ENCODE measurements at places on chromosomes 16 and 17.
A peak's percentile ranks its signal among the peaks of the same experiment; 100 is the strongest.

DNA sequence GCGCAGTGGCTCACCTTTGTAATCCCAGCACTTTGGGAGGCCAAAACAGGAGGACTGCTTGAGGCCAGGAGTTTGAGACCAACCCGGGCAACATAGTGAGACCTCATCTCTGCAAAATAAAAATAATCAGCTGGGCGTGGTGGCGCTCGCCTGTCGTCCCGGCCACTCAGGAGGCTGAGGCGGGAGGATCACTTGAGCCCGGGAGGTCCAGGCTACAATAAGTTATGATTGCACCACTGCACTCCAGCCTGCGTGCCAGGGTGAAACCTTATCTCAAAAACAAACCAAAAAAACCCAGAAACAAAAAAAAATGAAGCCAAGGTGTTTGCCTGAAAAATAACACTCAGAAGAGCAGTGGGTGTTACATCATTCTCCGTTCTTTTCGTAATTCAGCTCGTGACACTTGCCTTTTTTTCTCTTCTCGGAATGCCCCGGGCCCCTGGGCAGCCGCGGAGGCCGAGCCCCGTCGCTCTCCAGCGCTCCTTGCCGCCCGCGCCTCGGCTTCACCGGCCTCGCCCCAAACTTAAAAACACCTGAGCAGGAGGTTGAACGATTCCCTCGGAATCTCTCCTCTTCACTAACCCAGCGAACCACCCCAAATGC, 17.0 kb downstream of the PRCD start:
- DNase-seq = peak; percentile 39

DNA sequence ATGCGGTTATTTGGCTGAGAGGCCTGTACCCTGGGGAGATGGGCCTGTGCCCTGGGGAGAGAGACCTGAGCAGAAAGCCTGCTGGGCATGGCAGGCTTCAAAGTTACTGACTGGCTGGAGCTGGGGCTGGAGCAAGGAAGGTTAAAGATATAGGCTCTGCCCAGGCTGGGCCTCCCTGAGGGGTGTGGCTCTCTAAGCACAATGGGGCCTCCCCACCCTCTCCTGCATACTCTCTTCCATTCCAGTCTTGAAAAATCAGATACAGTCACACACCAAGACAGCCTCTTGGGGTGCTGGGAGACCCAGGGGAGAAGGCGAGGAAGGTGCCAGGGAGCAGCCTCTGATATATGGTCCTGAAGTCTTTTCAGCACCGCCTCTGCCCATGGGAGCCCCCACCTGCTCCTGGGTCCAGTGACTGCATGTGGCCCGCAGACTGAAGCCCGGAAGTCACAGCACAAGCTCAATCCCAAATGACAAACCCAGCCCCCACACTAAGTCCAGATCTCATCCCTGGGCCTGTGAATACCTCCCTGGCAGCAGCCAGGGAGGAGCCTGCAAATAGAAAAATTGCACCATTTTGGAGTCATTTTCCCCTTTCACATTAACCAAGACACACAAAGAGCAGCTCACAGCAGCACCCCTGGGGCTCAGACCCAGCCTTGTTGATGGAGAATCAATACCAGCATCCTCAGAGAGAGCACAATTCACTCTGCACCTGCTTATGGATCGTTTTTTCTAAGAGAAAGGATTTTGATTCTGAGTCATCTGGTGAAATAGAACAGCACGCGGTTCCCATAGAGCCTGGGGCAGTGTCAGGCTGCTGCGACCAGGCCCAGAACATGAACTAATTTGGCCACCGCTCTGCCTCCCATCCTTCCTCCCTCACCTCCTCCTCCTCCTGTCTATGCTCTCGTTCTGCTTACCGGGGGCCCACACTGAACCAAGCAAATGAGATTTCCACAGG, 25.6 kb upstream of the CACNG1 start:
- no peak for DNase-seq

- DNase-seq = no peak
Measured at GRCh38 chr16:87706278-87707000, 59.3 kb downstream of the KLHDC4 start.

DNA sequence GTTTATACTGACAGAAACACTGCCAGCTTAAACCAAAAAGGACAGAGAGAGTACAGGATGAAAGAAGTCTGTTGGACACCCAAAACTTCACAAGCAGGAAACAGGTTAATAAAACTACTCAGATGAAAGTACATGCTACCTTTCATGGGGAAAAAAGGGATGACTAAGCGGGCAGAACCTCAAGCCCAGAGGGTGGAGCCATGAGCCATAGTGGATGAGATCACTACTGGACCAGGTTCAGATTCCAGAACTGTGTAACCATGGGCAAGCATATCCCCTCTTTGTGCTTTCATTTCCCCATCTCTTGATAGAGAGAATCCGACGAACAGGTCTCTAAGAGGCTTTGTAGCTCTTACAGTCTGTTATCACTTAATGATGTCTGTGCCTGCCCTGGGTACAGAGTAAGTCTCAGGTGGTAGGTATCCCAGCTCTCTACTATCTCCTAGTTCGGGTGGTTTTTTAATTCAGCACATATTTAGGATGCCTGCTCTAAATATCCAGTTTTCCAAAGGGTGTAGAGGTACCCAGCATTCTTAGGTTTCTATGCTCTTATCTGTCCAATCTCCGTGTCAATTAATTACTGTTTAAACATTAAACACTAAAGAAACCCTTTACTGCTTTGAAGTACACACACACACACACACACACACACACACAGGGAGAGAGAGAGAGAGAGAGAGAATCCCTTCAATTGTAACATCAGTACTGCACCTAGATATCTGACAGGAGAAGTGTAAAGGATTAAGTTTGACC, 206.7 kb downstream of the ZNF423 start:
- DNase-seq = no peak

GRCh38 chr16:86046667-86047270, 147.8 kb downstream of the IRF8 start:
- no peak for DNase-seq

DNA sequence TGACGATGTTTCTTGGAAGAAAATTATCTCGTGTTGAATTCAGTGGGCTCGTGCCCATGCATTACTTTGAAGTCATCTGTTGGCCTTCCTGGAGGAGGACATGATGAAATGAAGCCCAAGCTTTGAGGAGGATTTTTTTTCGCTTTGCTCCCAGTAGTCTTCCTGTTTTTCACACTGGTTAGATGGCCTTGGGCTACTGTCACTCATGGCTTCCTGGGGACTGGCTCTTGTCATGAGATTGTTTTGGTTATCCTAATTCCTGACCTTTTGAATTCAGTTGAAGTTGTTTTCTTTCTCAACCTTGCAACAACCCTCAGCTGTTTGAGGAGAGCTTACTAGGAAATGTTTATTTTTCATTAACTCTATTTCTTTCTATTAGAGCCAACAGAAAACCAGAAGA, 430.7 kb downstream of the HS3ST3B1 start:
- DNase-seq = no peak
